HuH-7.5 (cell line): ENCODE measurements at places on chromosomes 5 and 9.

GRCh38 chr9:72041775-72042194, 18.6 kb downstream of the C9orf57 start:
- no peak for DNase-seq

- no peak for DNase-seq
Observed at GRCh38 chr5:169545762-169546161, 37.8 kb upstream of the SPDL1 start.

DNA sequence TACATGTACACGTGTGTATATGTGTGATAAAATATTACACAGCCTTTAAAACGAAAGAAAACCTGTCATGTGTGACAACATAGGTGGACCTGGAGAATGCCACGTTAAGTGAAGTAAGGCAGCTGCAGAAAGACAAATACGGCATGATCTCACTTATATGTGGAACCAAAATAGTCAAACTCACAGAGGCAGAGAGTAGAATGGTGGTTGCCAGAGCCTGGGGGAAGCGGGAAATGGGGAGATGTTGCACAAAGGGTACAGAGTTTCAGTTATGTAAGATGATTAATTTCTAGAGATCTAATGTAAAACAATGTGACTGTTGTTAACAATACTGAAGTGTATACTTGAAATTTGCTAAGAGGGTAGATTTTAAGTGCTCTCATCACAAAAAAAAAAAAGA, 34.8 kb downstream of the ADAMTS12 start:
- DNase-seq, result no peak

DNA sequence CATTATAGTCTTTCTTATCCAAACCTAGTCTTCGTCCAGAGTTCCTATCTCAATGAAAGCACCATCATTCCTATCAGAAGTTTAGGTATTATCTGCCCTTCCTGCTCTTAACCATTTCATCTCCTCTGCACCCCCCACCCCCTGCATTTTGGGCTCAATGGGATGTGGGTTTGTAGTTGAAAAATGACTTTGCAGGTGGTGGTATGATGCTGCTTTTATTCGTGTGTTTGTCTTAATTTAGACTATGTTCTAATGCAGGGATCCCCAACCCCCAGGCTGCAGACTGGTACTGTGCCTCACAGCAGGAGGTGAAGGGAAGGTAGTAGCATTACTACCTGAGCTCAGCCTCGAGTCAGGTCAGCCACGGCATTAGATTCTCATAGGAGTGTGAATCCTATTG, 49.4 kb upstream of the ZNF608 start:
- DNase-seq, result no peak

- DNase-seq, result no peak
Observed at GRCh38 chr5:1014781-1015221, 6.2 kb downstream of the NKD2 start.

- DNase-seq, result no peak
Observed at GRCh38 chr9:126061575-126061974, 265.1 kb upstream of the MVB12B start.

DNA sequence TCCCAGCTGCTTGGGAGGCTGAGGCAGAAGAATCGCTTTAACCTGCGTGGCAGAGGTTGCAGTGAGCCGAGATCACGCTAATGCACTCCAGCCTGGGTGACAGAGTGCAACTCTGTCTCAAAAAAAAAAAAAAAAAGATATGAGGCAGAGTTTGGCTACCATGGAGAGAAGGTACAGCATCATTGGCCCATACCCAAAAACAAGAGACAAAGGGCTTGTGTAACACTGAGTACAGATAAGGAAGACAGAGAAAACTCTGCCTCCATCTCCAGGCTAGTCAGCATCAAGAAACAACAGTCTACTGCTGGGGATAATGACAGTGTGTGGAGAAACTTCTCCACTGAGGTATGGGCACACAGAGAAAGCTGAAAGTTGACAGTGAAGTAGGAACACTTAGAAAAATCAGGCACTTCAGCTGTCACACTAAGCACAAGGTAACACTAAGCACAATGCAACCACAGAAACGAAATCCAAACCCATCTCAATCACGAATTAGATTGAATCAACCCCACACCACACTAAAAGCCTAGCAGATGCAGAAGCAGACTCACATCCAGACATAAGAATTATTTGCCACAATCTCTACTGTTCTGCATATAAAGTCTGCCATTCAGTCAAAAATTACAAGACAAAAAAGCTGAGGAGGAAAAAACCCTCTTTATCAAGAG, 10.5 kb downstream of the PJA2 start:
- no peak for DNase-seq

DNA sequence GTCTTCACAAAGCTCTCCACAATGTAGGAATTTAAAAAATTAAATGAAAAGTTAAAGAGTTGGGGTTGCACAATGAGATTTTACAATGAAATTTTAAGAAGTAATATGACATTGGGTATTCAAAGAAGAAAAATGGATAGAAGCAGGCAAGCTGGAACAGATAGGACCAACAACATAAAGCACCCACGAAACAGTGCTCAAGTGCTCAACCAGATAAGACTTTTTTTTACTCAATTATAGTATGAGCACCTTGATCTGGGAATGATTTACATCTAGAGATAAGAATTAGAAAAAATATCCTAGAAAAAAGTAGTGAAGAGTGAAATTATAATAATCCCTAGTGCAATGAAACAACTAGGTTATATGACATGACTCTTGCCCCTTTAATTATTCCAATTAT, 1670.1 kb upstream of the ACO1 start:
- no peak for DNase-seq
